GM12891 (cell line): ENCODE measurements at places on chromosomes 4 and X.

DNA sequence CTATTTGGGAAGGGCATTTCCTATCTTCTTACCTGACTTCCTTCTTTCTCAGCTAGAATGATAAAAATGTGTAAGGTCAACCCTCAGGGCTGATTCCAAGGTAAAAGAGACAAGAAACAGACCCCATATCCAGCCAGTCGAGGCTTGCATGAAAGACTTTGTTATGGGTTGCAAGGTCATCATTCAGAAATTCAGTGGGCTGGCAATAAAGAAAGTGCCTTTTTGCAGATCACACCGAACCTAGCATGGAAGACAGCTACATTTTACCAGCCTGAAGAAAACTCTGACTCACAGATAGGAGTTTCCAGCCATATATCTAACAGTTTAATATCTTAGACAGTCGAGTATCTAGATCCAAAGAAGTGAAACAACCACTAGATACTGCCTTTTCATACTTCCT is 87.4 kb downstream of the PDGFC start:
- no peak for DNase-seq

GRCh38 chrX:115029869-115030570 is 12.6 kb upstream of the IL13RA2 start:
- DNase-seq = no peak

DNA sequence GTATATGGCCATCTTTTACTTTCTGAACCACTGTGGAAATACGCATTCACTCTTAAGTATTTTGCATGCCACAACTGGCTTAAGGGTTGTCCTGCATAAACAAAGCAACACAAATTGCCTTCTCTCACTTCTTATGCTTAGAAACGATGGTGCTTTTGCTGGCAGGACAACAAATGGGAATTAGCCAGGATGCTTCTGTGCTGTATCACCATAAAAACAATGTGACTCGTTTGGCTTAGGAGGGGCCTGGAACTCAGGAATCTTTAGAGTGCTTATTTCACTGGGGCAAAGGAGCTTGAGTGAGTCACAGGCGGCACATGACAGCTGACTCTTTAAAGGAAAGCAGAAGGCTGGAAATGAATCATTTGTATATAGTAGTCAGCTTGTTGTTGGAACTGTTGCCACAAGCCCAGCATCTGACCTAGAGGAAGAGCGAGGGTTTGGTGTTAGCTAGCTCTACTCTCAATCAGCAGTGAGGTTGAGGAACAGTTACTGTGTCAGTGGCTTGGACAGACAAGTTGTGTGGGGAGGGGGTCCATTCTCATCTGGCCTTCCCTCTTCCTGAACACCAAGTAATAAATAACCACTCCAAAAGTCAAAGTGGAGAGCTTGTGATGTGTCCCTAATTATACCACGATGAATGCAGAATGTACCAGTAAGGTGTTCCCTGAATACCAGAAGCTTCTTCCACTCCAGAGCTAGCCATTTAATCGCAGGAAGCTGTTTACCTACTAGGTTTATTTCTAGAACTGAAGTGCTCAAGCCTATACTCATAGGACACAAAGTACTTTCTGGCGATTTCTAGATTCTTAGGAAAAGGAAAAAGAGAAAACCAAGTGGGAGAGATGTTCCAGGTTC is 293.1 kb downstream of the CAMK2D start:
- no peak for DNase-seq

DNA sequence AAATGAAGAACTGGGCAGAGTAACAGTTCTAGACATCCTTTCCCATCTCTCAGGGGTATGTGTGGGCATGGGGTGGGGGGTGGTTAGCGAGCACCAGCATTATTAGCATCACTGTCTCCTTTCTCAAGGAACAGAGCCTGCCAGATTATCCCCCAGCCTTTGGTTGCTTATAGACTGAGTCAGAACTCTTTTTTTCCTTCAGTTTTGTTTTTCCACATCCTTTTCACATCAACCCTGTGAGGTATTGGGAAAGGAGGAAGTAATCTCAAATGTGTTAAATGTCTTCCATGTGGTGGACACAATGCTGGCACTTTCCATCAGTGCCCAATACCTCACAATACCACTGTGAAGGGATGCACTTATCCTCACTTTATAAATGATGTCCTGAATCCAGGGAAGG is 3.1 kb upstream of the FGF16 start:
- DNase-seq = no peak

GRCh38 chrX:53261355-53261972 is 19.9 kb downstream of the IQSEC2 start:
- DNase-seq = no peak
